Left cardiac atrium (tissue), 4 donors: ENCODE measurements at places on chromosomes 16 and 17. TPM values are rescaled to one million over a fixed set of nuclear protein-coding genes. Genes with fewer than 3 reads are reported as not detected.

GRCh38 chr16:20901436-20902112, 1.0 kb downstream of the LYRM1 start:
- DNase-seq: peak; percentile 54

- DNase-seq: no peak
These were observed 445.7 kb upstream of the MAF start for GRCh38 chr16:80046261-80046660.

- no peak for DNase-seq
These were observed 339.7 kb downstream of the CA10 start for GRCh38 chr17:51818777-51819176.

- no peak for DNase-seq
These were observed 58.5 kb downstream of the NLK start for GRCh38 chr17:28100936-28101335.

Gene ABCA5
- 17.8 TPM for total RNA-seq

- no peak for DNase-seq
These were observed 1.3 kb upstream of the HOXB4 start for GRCh38 chr17:48579471-48579759.

GRCh38 chr17:55344514-55344997, 77.1 kb downstream of the MMD start:
- DNase-seq: no peak

GRCh38 chr17:41382394-41382793, 288 bp upstream of the KRT34 start:
- no peak for DNase-seq

Gene CNGB1
- not detected for total RNA-seq

GRCh38 chr17:51184124-51184523, 17.9 kb downstream of the NME2 start:
- no peak for DNase-seq

- peak; percentile 11 for DNase-seq
These were observed 28.3 kb upstream of the ZNF469 start for GRCh38 chr16:88354229-88355092.

Gene ALDH3A1
- total RNA-seq: 0.21 TPM

DNA sequence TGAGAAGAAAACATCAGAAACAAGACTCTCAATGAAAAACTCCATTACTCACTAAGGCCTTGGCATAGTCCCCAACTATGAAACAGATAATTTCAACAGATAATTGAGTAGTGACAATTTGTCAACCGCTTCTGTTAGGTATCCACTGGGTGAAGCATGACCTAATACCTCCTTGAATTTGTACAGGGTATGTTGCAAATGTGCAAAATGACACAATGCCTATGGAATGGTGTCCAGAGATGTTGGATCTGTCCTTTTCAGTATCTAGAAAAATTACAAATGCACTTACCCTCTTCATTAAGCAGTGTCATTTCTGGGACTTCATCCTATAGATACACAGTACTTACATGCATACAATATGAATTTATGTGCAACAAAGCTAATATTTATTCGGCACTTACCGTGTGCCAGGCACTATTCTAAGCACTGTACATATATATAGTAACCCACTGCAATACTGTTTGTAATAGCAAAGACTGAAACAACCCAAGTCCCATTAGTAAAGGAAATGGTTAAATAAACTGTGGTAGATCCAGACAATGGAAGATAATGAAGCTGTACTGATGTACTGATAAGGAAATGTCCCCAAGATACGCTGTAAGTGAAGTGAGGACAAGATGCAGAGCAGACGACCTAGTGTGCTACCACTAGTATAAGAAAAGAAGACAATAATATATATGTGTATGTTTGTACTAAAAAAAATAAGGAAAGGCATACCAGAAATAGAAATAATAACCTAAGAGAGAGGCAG, 21.4 kb upstream of the SLC6A4 start:
- no peak for DNase-seq

GRCh38 chr17:43393944-43394482, 4.8 kb upstream of the ARL4D start:
- peak; percentile 89 for DNase-seq

Gene C1QTNF1
- total RNA-seq: 765 TPM

GRCh38 chr16:27281243-27281642, 12.7 kb upstream of the NSMCE1 start:
- no peak for DNase-seq

Gene CD300H
- total RNA-seq: not detected

GRCh38 chr17:53092072-53092471, 730.7 kb upstream of the KIF2B start:
- DNase-seq: no peak

GRCh38 chr17:21463779-21464407, 87.7 kb downstream of the KCNJ12 start:
- no peak for DNase-seq

- DNase-seq: no peak
These were observed 127.6 kb downstream of the KIF2B start for GRCh38 chr17:53950207-53950857.

Gene DDX52
- total RNA-seq: 16.3 TPM

Gene GCGR
- total RNA-seq: not detected

Gene MYO1C
- 175 TPM for total RNA-seq

Gene KRT9
- not detected for total RNA-seq

DNA sequence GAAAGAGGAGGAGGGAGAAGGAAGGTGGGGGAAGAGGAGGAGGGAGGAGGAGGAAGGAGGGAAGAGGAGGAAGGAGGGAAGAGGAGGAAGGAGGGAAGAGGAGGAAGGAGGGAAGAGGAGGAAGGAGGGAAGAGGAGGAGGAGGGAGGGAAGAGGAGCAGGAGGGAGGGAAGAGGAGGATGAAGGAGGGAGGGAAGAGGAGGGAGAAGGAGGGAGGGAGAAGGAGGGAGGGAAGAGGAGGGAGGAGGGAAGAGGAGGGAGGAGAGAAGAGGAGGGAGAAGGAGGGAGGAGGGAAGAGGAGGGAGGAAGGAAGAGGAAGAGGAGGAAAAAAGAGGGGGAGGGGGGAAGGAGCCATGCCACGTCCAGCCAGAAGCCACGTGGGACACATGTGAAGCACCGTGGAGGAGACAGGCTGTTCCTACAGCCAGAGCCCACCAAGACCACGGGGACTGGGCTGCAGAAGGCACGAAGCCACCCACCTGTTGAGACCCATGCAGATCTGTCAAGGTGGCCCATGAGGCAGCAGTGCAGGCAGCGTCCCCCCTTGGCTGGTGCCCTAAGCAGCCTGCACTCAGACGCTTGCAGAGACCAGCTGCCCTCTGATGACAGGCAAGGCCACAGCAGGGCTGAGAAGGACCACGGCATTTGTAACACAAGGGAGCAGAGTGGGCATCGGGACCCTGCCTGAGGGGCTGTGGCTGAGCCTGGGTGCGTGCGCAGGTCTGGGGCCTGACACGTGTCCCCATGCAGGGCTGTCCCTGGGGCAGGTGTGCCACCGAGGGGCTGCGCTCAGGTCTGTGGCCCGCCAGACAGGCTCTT, 10.3 kb downstream of the NDUFAF8 start:
- no peak for DNase-seq

- no peak for DNase-seq
These were observed 313.6 kb downstream of the HS3ST4 start for GRCh38 chr16:26005336-26005735.

- DNase-seq: no peak
These were observed 491 bp downstream of the TRAP1 start for GRCh38 chr16:3716831-3717234.

- no peak for DNase-seq
These were observed 67.9 kb downstream of the TAOK1 start for GRCh38 chr17:29458066-29458465.

Gene PFAS
- total RNA-seq: 24.1 TPM

Gene TERB1
- not detected for total RNA-seq

DNA sequence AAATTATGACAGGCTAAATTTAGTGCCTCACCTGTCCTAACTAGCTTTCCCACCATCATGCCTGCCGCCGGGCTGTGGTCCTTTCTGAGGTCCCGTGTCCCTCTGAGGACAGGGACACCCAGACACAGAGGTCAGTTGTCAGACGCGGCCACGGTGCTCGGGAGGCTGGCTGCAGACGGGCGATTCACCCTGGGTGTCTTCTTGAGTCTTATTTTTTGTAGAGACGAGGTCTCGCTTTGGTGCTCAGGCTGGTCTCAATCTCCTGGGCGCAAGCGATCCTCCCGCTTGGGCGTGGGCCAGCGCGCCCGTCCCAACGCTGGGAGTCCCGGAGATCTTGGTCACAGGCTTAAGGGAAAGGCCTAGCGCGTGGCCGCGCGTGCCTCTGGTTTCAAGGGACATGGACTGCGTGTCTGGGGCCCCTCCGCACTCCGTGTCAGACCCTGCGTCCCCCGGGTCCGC, 797 bp upstream of the RAB11FIP3 start:
- DNase-seq: peak; percentile 62

Gene BMERB1
- 50.0 TPM for total RNA-seq

Gene TBC1D3I
- not detected for total RNA-seq

GRCh38 chr16:27232061-27232900, 29.0 kb downstream of the KDM8 start:
- DNase-seq: no peak

Gene SPATA32
- not detected for total RNA-seq

DNA sequence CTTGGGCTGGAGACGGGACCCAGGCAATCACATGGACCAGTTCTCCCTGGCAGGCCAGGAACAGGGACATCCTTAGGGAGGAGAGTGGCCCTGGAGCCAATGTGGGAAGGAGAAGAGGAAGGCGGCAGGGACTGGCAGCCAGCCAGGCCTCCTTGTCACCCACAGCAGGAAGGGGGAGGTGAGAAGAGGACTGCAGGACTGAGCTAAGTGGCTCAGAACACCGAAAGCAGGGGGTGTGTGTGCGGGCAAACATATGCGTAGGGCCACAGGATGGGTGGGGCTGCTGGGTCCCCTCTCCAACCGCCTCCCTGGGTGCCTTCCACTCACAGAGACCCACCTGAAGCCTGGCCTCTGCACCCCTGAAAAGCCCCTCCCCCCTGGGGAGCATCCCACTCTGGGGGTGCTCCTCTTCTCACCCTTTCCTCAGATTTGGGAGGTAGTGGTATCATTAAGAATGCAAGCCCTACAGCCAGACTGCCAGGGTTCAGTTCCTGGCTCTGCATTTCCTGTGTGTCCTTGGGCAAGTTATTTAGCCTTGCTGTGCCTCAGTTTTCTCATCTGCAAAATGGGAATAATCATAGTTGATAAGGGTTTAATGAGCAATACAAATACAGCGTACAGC, 8.1 kb downstream of the PNMT start:
- peak; percentile 72 for DNase-seq

GRCh38 chr16:87410530-87410929, 18.4 kb downstream of the MAP1LC3B start:
- DNase-seq: no peak

- DNase-seq: no peak
These were observed 16.2 kb upstream of the HNF1B start for GRCh38 chr17:37761059-37761458.

DNA sequence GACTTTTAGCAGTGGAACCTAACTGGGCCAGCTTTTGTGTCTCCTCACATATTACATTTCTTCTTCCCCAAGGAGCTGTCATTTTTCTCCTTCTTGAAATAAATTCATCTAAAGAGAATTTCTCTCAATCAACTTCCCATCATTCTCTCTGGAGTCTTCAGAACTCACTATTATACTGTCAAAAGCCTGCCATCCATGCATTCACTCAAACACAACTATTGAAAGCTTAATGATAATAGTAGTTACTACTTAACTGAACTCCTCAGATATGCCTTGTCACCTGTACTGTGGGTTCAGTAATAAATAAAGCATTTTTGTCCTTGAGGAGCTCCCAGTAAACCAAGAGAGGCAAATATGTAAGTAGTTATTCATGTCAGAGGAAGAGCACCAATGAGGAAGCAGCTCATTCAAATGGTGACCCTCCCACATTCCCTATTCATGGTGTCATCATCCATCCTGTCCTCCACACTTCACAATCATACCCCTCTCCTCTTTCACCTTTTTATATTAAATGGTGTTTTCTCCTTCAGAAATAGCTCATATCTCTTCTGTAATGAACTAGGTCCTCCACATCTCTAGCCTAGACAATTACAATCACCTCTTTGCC, 162.6 kb downstream of the CA10 start:
- no peak for DNase-seq

Gene CYLD
- 26.7 TPM for total RNA-seq

DNA sequence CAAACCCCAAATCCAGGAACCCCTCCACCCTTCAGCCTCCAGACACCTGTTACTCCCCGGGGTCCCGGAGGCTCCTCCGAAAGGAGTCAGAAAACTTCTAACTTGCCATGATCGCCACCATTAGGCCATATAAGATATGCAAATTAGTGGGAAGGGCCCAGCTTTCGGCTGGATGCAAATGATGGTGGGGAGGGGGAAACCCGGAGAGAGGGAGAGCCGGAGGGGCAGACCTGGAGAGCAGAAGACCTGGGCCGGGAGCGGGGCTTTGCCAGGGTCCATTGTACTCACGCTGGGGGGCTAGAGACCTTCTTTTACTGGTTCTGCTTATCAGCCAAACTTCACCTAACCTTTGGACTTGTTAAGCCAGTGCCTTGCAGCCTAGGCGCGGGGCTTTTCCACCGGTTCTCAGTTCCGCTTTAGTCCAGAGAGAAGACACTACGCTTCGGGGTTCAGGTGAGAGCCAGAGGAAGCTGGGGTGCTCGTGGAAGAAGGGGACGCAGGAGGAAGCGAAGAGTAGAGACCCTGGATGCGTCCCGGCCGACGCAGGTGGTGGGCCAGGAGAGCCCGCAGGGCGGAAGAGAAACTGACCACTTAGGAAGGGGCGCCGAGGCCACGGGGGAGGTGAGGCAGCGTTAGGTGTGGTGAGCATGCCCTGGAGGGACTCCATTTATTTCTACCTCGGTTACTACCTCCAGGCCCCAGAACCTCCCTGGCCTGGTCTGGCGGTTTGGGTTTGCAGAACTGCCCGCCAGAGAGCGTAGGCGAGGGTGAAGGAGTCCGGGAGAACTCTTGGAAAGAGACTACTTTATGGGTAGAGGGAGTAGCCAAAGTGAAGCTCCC, at the start of gene HNF1B:
HNF1B (minus strand) TSS at position 99 of the 840 bp plus-strand sequence. CDS start 175 bp downstream, outside the sequence.
- no peak for DNase-seq

GRCh38 chr17:15966879-15967248, 21.9 kb downstream of the ADORA2B start:
- no peak for DNase-seq

GRCh38 chr16:31472709-31473203, 804 bp downstream of the TGFB1I1 start:
- DNase-seq: peak; percentile 93

Gene ZNF646
- total RNA-seq: 7.6 TPM
